Hepatocyte (in vitro differentiated cells): ENCODE measurements at places on chromosomes 5 and 9. TPM values are rescaled to one million over a fixed set of nuclear protein-coding genes. Genes with fewer than 3 reads are reported as not detected.

GRCh38 chr5:67021031-67021430 lies 175.6 kb downstream of the CD180 start:
- no peaks in the 10 kb centered on the region for H3K36me3 ChIP-seq
- no peak overlapping the region for H3K4me3 ChIP-seq
- H3K27ac ChIP-seq = peak overlapping the region; percentile 10
- peaks cover 6% of the 10 kb centered on the region for H3K4me1 ChIP-seq
- DNase-seq = no peak

The MSH3 gene
- 13.2 and 13.4 TPM in 2 replicates for total RNA-seq

DNA sequence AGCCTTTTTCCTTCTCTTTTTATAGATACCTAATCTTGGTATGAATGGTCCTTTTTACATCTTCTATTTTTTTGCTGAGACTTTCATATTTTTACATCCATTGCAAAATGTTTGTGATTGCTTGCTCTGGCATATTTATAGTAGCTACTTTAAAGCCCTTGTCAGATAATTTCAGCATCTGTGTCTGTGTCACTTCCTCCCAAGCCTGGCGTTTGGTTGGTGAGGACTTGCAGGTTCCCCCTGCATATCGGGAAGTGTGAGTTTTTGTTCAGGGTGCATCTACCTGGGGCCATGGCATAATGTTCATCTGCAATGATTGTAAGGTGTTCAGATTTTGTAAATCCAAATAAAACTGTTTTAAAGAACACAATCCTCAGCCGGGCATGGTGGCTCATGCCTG lies 8.9 kb downstream of the FBXW5 start:
- H3K27ac ChIP-seq = no peak overlapping the region
- no peaks in the 10 kb centered on the region for H3K4me1 ChIP-seq
- H3K27me3 ChIP-seq = no peaks in the 10 kb centered on the region

DNA sequence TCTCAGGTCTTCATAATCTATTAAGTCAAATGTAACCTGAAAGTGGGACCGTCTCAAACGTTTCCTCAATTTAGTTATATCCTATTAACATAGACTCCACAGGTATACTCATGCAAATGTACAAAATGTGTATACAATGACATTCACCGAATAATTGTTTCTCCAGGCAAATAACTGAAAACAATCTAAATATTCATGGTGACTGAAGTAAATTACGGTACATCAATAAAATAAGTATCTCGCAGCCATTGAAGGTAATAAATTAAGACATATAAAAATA lies 482 bp downstream of the IARS1 start:
- H3K27ac ChIP-seq = peak overlapping the region; percentile 78
- peaks cover 25% of the 10 kb centered on the region for H3K4me1 ChIP-seq
- no peak for DNase-seq
- H3K4me3 ChIP-seq = peak overlapping the region; percentile 77

DNA sequence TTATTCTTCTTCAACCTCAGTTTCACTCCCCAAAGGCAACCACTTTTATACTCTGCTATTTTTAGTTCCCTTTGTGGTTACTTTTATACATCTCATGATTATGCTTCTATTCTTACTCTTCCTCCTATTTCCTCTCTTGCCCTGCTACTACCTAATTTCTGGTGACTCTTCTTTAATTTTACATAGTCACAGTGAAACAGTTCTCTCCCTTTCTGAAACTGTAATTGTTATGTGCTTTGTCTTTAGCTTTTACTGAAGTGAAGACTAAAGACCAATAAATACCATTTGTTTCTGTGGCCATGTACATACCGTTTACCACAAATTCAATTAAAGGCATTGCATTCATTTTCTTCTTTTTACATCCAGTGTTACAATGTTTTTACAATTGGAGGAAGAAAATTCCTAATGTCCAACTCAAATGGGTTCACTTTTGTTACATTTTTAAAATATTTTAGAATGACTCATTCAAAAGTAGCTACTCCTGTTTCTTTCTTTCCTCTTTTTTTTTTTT lies 410.6 kb downstream of the PSAT1 start:
- H3K27me3 ChIP-seq = no peaks in the 10 kb centered on the region
- DNase-seq = no peak
- no peaks in the 10 kb centered on the region for H3K4me1 ChIP-seq
- H3K4me3 ChIP-seq = no peak overlapping the region
- no peak overlapping the region for H3K27ac ChIP-seq

DNA sequence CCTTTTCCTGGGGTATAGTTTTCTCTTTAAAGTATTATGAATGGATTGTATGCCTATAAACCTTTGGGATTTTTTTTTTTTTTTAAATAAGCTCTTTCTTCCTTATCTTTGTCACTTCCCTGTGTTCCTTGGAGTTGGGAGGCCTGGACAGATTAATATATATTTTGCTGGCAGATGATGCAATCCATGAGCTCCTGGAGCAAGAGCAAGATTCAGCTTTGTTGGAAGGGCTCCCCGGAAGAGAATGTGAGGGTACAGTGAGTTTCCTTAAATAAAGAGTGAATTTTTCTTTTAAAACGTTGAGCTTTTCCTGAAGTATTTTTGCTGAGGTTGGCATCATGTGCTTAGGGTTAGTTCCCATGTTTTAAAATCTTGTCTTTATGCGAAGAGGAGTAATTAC lies 98.7 kb upstream of the SLC28A3 start:
- no peaks in the 10 kb centered on the region for H3K27me3 ChIP-seq
- no peak for DNase-seq
- no peaks in the 10 kb centered on the region for H3K36me3 ChIP-seq
- H3K4me1 ChIP-seq = no peaks in the 10 kb centered on the region
- H3K27ac ChIP-seq = no peak overlapping the region

- no peaks in the 10 kb centered on the region for H3K4me1 ChIP-seq
- no peak for DNase-seq
- H3K27ac ChIP-seq = no peak overlapping the region
- no peaks in the 10 kb centered on the region for H3K36me3 ChIP-seq
- H3K27me3 ChIP-seq = peaks cover 4% of the 10 kb centered on the region
These were observed 17.2 kb downstream of the TSPAN17 start for GRCh38 chr5:176664479-176664878.

DNA sequence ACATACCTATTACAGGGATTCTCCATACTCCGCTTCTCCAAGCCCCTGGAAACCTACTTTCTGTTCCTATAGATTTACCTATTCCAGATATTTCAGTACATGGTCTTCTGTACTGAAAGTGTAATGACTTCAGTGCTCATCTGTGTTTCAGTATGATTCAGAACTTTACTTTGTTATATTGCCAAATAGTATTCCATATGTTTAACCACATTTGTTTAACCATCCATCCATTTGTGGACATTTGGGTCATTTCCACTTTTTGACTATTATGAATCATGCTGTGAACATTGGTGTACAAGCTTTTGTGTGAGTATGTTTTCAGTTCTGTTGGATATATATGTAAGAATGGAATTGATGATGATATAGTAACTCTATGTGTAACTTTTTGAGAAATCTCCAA lies 188.9 kb downstream of the PDZD2 start:
- DNase-seq = no peak
- H3K4me1 ChIP-seq = no peaks in the 10 kb centered on the region
- H3K36me3 ChIP-seq = no peaks in the 10 kb centered on the region
- no peak overlapping the region for H3K27ac ChIP-seq
- H3K4me3 ChIP-seq = no peak overlapping the region

DNA sequence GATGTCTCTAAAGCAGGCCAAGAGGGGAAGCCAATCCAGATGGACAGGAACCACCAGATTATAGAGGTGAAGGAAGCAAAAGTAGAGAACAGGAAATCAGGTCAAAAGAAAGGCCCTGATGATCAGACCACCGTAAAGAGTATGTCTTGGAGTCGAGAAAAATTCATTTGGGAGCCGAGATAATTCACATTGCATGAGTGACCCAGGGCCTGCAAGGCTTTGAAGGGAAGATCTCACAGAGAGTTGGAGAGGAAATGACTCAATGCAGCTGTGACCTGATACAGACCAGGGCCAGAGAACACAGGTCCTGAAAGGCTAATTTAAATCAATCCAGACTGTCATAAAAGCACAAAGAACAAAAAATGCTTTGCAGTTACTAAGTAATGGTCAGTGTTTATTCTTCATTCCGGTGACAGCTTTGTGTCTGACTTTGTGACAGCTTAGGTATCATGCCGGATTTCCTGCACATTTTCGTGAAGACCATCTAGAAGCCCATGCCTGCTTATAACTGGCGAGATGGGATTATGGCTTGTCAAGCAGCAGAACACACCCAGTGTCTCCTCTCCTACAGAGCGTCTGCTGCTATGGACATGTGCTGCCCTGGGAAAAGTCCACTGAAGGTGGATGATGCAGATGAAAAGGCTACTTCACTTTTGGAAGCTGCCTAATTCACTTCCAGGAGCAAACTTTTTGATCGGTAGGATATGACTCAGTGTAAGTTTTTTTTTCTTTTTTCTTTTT lies 5.8 kb upstream of the ACTBL2 start:
- H3K27me3 ChIP-seq = no peaks in the 10 kb centered on the region
- H3K27ac ChIP-seq = peak overlapping the region; percentile 33
- H3K4me1 ChIP-seq = no peaks in the 10 kb centered on the region

- no peak overlapping the region for H3K27ac ChIP-seq
- H3K4me1 ChIP-seq = no peaks in the 10 kb centered on the region
- H3K27me3 ChIP-seq = no peaks in the 10 kb centered on the region
- H3K36me3 ChIP-seq = no peaks in the 10 kb centered on the region
- no peak overlapping the region for H3K4me3 ChIP-seq
These were observed 372.2 kb downstream of the TMEM232 start for GRCh38 chr5:110354311-110354710.

The PCDHA5 gene
- total RNA-seq = 2.2 and 2.5 TPM in 2 replicates

DNA sequence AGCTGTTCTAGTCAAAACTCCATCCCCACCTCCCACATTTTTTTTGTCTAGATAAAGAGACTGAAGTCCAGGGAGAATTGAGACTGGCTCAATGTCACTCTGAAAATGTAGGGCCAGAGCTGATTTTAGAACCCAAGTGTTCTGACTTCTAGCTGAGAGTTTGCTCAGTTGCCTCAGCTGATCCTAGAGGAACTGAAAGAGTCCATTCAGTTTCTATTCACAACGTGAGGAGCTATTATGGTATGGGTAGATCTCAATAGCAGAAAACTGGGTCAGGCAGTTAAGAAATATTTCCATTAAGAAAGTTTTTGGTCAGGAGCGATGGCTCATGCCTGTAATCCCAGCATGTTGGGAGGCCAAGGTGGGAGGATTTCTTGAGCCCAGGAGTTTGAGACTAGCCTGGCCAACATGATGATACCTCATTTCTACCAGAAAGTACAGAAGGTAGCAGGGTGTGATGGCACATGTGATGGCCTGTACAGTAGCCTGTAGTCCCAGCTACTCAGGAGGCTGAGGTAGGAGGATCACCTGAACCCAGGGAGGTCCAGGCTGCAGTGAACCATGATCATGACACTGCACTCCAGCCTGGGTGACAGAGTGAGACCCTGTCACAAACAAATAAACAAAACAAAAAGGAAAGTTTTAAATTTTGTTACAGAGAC lies 61.7 kb downstream of the GLRA1 start:
- H3K27ac ChIP-seq = no peak overlapping the region
- no peaks in the 10 kb centered on the region for H3K27me3 ChIP-seq
- H3K4me3 ChIP-seq = no peak overlapping the region
- DNase-seq = no peak
- no peaks in the 10 kb centered on the region for H3K4me1 ChIP-seq

The GCNT1 gene
- total RNA-seq = 59.3 and 62.4 TPM in 2 replicates

The SPATA31D4 gene
- total RNA-seq = not detected in 2 replicates

The ACOT12 gene
- total RNA-seq = 9.6 and 10.2 TPM in 2 replicates

GRCh38 chr5:134543820-134544614 lies 18.5 kb downstream of the JADE2 start:
- H3K27ac ChIP-seq = no peak overlapping the region
- no peaks in the 10 kb centered on the region for H3K36me3 ChIP-seq
- DNase-seq = no peak
- H3K27me3 ChIP-seq = no peaks in the 10 kb centered on the region
- no peak overlapping the region for H3K4me3 ChIP-seq

The CACNA1B gene
- 0.20 and 0.30 TPM in 2 replicates for total RNA-seq

The RLN2 gene
- total RNA-seq = 0.87 TPM in 1 of 2 replicates, not detected in the other

The GNG10 gene
- 72.6 and 101 TPM in 2 replicates for total RNA-seq

GRCh38 chr9:19498015-19498414 lies 89.2 kb downstream of the ACER2 start:
- H3K27me3 ChIP-seq = no peaks in the 10 kb centered on the region
- H3K36me3 ChIP-seq = no peaks in the 10 kb centered on the region
- no peaks in the 10 kb centered on the region for H3K4me1 ChIP-seq
- no peak overlapping the region for H3K4me3 ChIP-seq
- H3K27ac ChIP-seq = no peak overlapping the region
